ENCODE measurements at places on chromosomes 3 and 15. TPM values are rescaled to one million over a fixed set of nuclear protein-coding genes. Genes with fewer than 3 reads are reported as not detected.

- no peaks in the 10 kb centered on the region for H3K4me1 ChIP-seq
- no peak for DNase-seq
- no peaks in the 10 kb centered on the region for H3K36me3 ChIP-seq
- no peak overlapping the region for H3K27ac ChIP-seq
- H3K27me3 ChIP-seq, result no peaks in the 10 kb centered on the region
These were observed 72.2 kb upstream of the CCNL1 start for GRCh38 chr3:157232141-157232540.

DNA sequence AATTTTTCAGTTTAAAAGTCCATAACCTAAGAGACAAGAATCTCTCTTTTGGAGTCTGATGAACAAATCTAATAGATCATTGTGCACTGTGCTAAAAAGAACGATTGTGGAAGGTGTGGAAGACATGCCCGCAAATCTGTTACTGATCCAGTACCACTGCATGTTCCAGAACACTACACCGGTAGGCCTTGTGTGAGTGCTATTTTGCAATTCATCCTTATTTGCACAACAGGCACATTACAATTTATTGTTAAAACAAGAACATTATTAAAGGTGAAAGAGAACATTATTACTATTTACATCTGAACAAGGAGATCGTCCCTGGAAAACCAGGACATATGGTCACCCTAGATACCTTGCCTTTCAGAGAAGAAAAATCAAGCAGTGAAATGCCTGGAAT, 205.7 kb upstream of the NECTIN3 start:
- H3K27ac ChIP-seq, result no peak overlapping the region
- no peaks in the 10 kb centered on the region for H3K36me3 ChIP-seq
- H3K4me3 ChIP-seq, result no peak overlapping the region
- no peaks in the 10 kb centered on the region for H3K4me1 ChIP-seq

- peak overlapping the region; percentile 58 for H3K27ac ChIP-seq
- DNase-seq, result peak; percentile 46
- H3K27me3 ChIP-seq, result no peaks in the 10 kb centered on the region
- peaks cover 20% of the 10 kb centered on the region for H3K4me1 ChIP-seq
- no peak overlapping the region for H3K4me3 ChIP-seq
These were observed 26.4 kb downstream of the FAH start for GRCh38 chr15:80179025-80179759.

GRCh38 chr3:110710603-110711002, 361.0 kb upstream of the NECTIN3 start:
- no peaks in the 10 kb centered on the region for H3K36me3 ChIP-seq
- H3K4me3 ChIP-seq, result no peak overlapping the region
- DNase-seq, result no peak
- H3K4me1 ChIP-seq, result no peaks in the 10 kb centered on the region
- H3K27ac ChIP-seq, result no peak overlapping the region

DNA sequence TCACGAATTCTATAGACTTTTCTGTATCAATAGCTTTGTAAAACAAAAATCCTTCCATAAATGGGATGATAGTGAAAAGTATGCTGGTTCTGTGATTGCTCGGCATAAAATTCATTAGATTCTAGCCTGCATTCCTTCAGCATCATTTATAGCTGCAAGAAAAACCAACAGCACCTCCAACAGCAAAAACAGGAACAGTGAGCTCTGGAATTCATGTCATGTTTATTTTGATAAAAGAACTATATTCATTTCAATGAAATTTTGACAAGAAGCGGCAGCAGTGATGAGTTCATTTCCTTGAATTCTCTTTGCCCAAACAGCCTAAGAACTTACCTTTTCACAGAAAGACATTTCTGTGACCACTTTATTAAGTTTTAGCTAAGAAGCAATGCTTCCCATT, 515.2 kb upstream of the CCDC54 start:
- no peak overlapping the region for H3K27ac ChIP-seq
- H3K4me1 ChIP-seq, result no peaks in the 10 kb centered on the region
- no peak for DNase-seq
- H3K4me3 ChIP-seq, result no peak overlapping the region

Gene GRM7
- not detected for total RNA-seq
